ENCODE measurements at places on chromosomes 1 and 21.

DNA sequence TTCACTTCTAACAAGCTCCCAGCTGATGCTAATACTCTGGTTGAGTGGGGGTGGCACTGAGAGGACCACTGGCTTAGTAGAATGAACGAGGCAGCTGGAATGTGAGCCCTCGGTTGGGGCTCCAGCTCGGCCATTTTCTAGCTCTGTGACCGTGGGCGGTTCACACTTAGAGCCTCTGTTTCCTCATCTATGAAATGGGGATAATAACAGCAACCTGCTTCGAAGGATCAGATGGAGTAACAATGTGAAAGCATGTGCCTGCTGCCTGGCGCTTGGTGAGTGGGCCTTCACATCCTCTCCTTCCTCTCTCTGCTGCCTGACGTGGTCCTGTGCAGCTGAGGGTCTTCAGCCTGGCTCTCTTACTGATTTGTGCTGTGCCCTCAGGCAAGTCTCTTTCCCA lies 20.9 kb upstream of the TTC4 start:
- H3K36me3 ChIP-seq = no peaks in the 10 kb centered on the region
- no peak for DNase-seq
- no peak overlapping the region for H3K4me3 ChIP-seq
- no peaks in the 10 kb centered on the region for H3K27me3 ChIP-seq

GRCh38 chr21:42426876-42427480 lies 23.3 kb downstream of the UBASH3A start:
- no peak overlapping the region for H3K4me3 ChIP-seq
- H3K27me3 ChIP-seq = no peaks in the 10 kb centered on the region
- peak overlapping the region; percentile 85 for H3K27ac ChIP-seq
- peaks cover 53% of the 10 kb centered on the region for H3K4me1 ChIP-seq
- DNase-seq = no peak

DNA sequence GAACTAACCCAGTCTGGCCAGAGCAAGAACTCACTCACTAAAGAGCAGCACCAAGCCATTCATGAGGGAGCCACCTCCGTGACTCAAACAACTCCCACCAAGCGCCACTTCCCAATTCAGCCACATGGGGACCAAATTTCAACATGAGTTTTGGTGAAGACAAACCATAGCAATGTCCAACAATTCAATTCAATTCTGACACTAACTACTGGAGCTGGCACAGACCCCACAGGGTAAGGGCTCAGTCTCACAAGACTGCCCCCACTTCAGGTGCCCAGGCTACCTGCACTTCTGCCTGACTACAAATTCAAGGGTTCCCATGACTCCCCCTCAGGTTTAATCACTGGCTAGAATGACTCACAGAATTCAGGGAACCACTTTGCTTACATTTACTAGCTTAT lies 48.8 kb upstream of the RAP1A start:
- no peaks in the 10 kb centered on the region for H3K36me3 ChIP-seq
- H3K4me3 ChIP-seq = no peak overlapping the region
- no peak overlapping the region for H3K27ac ChIP-seq
- no peaks in the 10 kb centered on the region for H3K4me1 ChIP-seq

DNA sequence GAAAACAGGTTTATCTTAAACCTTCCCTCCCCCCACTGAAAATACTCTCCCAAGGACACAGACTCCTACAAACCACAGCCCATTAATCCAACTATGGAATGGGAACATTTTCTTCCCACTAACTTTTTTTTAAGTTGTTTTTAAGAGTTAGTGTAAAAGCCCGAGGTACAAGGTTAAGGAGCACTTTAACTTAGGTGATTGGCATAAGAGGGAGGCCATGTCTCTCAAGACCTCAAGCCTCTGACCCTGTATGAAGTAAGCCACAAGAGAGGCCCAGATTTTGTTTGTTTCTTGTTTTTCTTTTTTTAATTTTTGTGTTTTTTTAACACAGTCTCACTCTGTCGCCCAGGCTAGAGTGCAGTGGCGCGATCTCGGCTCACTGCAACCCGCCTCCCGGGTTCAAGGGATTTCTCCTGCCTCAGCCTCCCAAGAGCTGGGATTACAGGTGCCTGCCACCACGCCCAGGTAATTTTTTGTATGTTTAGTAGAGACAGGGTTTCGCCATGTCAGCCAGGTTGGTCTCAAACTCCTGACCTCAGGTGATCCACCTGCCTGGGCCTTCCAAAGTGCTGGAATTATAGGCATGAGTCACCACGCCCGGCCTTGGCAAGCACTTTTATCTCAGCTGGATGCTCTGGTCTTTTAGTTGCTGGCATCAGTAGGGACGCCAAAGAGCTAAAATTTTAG lies 14.4 kb downstream of the ARMH1 start:
- H3K27me3 ChIP-seq = no peaks in the 10 kb centered on the region
- no peak overlapping the region for H3K27ac ChIP-seq
- no peaks in the 10 kb centered on the region for H3K36me3 ChIP-seq
- no peak overlapping the region for H3K4me3 ChIP-seq
- DNase-seq = no peak
- no peaks in the 10 kb centered on the region for H3K4me1 ChIP-seq

- no peak for DNase-seq
- no peaks in the 10 kb centered on the region for H3K4me1 ChIP-seq
- H3K36me3 ChIP-seq = no peaks in the 10 kb centered on the region
- H3K4me3 ChIP-seq = no peak overlapping the region
- no peak overlapping the region for H3K27ac ChIP-seq
- no peaks in the 10 kb centered on the region for H3K27me3 ChIP-seq
Observed at GRCh38 chr1:51561702-51562101, 42.6 kb upstream of the EPS15 start.

GRCh38 chr1:204249736-204250427 lies 36.1 kb upstream of the GOLT1A start:
- no peak for DNase-seq
- H3K27ac ChIP-seq = no peak overlapping the region
- H3K36me3 ChIP-seq = no peaks in the 10 kb centered on the region
- no peak overlapping the region for H3K4me3 ChIP-seq
- H3K27me3 ChIP-seq = no peaks in the 10 kb centered on the region

Measured in naive thymus-derived CD4-positive, alpha-beta T cell (primary cell).